ENCODE measurements at places on chromosomes 3 and 15. TPM values are rescaled to one million over a fixed set of nuclear protein-coding genes. Genes with fewer than 3 reads are reported as not detected.

CDHR4 gene
- 0.68 TPM for total RNA-seq

DNA sequence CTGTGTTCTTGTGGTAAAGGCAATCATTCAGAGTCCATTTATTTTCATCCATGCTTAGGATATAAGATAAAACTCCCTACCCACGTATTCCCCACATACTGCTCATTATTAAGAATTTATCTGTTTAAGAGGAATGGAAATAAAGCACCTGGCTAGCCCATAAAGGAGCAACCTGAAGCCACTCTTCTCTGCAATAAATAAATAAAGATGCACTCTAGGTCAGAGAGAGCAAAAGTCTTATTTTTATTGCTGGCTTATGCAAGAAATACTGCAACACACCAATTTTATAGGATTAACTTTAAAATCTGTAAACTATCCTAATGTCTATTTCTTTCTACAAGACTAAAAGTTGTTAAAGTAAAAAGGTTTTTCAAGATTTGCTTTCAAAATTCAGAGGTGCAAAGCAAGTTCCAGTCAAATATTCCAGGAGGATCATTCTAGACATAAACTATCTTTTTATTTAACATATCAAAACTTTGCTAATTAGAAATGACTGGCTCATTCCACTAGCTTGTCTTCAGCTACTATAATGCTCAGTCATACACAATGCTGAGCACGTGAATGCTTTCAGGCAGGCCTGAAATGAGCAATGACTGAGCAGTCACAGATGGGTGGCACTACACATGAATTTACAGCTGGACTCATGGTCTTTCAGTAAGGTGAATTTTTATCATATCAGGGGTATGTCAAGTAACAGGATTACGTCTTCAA, 7.1 kb downstream of the TJP1 start:
- no peak overlapping the region for H3K4me3 ChIP-seq
- no peaks in the 10 kb centered on the region for H3K36me3 ChIP-seq
- no peak for DNase-seq
- peaks cover 53% of the 10 kb centered on the region for H3K4me1 ChIP-seq
- H3K27me3 ChIP-seq: no peaks in the 10 kb centered on the region

GRCh38 chr3:143809121-143809621, 39.1 kb downstream of the SLC9A9 start:
- H3K27me3 ChIP-seq: no peaks in the 10 kb centered on the region
- H3K27ac ChIP-seq: no peak overlapping the region
- DNase-seq: no peak
- peaks cover 24% of the 10 kb centered on the region for H3K4me1 ChIP-seq

- H3K36me3 ChIP-seq: no peaks in the 10 kb centered on the region
- H3K27me3 ChIP-seq: no peaks in the 10 kb centered on the region
Measured at GRCh38 chr3:183435661-183436060, 7.2 kb upstream of the MCF2L2 start.

- H3K27me3 ChIP-seq: no peaks in the 10 kb centered on the region
- no peak overlapping the region for H3K27ac ChIP-seq
- DNase-seq: no peak
Measured at GRCh38 chr3:157285141-157285540, 125.2 kb upstream of the CCNL1 start.

DNA sequence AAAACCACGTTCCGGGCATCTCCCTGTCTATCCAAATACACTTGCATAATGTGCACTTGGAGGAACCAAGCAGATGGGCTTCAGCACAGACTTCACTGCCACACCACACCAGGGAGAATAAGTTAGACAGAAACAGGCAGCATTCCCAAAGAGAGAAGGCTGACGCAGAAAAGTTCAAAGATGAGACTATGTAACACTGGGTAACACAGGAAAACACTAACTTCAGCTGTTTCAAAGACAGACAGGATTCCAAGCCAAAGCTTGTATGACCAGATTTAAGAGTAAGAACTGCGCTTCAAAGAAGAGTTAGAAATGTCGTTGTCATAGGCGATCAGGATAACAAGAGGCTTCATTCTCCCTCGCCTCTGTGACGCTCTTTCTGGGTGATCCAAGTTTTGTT, 19.9 kb downstream of the SLC51A start:
- no peak overlapping the region for H3K4me3 ChIP-seq
- no peak overlapping the region for H3K27ac ChIP-seq
- H3K36me3 ChIP-seq: peaks cover 18% of the 10 kb centered on the region
- DNase-seq: no peak
- no peaks in the 10 kb centered on the region for H3K27me3 ChIP-seq

- H3K4me1 ChIP-seq: peaks cover 20% of the 10 kb centered on the region
- no peaks in the 10 kb centered on the region for H3K27me3 ChIP-seq
- H3K36me3 ChIP-seq: peaks cover 27% of the 10 kb centered on the region
- H3K27ac ChIP-seq: no peak overlapping the region
Measured at GRCh38 chr15:89199746-89200145, 21.6 kb downstream of the RLBP1 start.

- H3K27ac ChIP-seq: no peak overlapping the region
- DNase-seq: no peak
- H3K27me3 ChIP-seq: no peaks in the 10 kb centered on the region
- no peak overlapping the region for H3K4me3 ChIP-seq
- H3K4me1 ChIP-seq: peaks cover 12% of the 10 kb centered on the region
- no peaks in the 10 kb centered on the region for H3K36me3 ChIP-seq
Measured at GRCh38 chr3:120212505-120212904, 72.5 kb downstream of the GPR156 start.

NPAP1 gene
- not detected for total RNA-seq

ARGFX gene
- not detected for total RNA-seq

HYAL1 gene
- total RNA-seq: 5.8 TPM

GRCh38 chr3:65485826-65486469, 552.8 kb downstream of the MAGI1 start:
- no peak overlapping the region for H3K27ac ChIP-seq
- no peak overlapping the region for H3K4me3 ChIP-seq
- no peaks in the 10 kb centered on the region for H3K36me3 ChIP-seq
- DNase-seq: no peak
- H3K4me1 ChIP-seq: peaks cover 26% of the 10 kb centered on the region

STRIT1 gene
- not detected for total RNA-seq

NUP210 gene
- total RNA-seq: 4.3 TPM

GRCh38 chr15:56736308-56736707, 3.0 kb upstream of the ZNF280D start:
- no peak for DNase-seq
- peak overlapping the region; percentile 26 for H3K27ac ChIP-seq
- peaks cover 16% of the 10 kb centered on the region for H3K4me1 ChIP-seq
- no peaks in the 10 kb centered on the region for H3K27me3 ChIP-seq

GRCh38 chr3:100957261-100957986, 35.8 kb downstream of the ABI3BP start:
- H3K27me3 ChIP-seq: no peaks in the 10 kb centered on the region
- peaks cover 16% of the 10 kb centered on the region for H3K4me1 ChIP-seq
- no peak overlapping the region for H3K4me3 ChIP-seq
- no peak overlapping the region for H3K27ac ChIP-seq

Measured in thoracic aorta (tissue), 2 donors.